ENCODE measurements at places on chromosomes 6 and 20.

GRCh38 chr6:85641897-85642773 lies 551 bp downstream of the SYNCRIP start:
- DNase-seq = peak; percentile 65

GRCh38 chr20:6819599-6819998 lies 52.1 kb downstream of the BMP2 start:
- no peak for DNase-seq

- DNase-seq = no peak
These were observed 2.6 kb downstream of the CST4 start for GRCh38 chr20:23686046-23686750.

GRCh38 chr20:51526106-51526470 lies 16.4 kb downstream of the NFATC2 start:
- no peak for DNase-seq

DNA sequence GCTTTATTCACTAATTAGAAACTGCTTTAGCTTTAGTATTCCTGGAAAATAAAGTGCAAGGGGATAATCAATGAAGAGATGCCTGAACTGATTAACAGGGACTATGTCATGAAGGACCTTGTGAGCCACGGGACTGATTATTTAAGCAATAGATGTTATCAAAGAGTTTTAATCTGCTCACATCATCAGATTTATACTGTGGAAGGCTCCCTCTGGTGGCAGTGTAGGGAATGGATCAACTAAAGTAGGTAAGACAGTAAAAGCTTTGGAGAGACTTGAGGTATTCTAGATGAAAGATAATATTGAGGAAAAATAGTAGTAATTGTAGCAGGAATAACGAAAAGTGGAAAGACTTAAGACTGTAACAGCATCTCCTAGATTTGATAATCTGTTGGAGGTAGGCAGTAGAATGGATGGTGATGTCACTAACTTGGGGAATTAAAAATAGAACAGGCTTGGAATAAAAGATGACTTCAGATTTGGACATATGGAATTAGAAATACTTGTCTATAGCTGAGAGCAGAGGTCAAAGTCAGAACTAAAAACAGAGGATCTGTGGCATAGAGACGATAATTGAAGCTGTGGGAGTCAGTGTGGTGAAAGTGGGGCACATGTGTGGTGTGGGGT lies 80.3 kb upstream of the HTR1E start:
- DNase-seq = no peak

DNA sequence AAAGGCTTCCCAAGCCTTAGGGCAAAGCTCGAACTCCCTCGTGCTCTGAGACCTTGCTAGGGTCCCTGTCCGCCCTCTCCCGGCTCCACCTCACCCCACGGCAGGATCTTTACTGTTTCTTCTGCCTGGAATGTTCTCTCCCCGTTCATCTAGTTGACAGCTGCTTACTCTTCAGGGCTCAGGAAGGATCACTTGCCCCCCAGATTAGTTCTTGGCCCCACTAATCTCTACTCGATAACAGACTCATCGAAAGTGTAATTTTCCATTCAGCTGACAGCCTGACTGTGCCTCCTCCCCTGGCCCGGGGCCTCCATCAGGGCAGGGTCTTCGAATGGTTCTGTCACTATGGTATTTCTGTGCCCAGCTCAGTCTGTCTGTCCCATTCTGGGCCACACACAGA lies 3.1 kb downstream of the MAP1LC3A start:
- DNase-seq = no peak

DNA sequence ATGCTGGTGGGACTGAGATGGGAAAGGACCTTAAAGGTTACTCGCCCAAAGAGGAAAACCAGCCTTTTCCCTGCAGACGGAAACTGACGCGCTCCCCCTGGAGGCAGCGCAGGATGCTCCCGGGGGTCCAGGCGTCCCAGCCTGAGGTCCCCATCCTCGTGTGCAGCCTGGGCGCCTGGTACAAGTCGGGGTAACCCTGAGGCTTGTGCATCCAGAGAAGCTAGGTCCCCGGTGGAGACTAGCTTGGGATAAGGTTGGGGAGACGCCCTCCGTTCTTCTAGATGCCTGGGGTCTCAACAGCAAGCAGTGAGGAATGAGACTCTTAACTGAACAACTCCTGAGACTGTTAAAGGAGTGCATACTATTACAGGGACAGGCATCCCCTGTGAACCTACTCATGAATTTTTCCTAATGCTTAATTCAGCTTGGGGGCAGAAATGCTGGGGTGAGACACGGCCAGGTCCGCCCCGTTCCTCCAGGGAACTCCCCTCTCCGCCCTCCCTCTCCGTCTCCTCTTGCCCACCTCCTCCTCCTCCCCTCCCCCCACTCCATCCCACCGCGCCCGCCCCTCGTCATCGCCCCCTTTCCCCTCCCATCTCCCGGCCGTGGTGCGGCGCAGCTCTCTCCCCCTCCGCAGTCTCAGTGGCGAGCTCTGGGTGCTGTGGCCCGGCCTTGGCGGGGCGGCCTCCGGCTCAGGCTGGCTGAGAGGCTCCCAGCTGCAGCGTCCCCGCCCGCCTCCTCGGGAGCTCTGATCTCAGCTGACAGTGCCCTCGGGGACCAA lies at the start of gene PRSS35:
Gene PRSS35 (plus strand): TSS at position 634 of the 781 bp plus-strand sequence. CDS start 10,908 bp downstream, outside the sequence.
- no peak for DNase-seq
